T1000 (cell line): ENCODE measurements at places on chromosomes 2 and 18.

DNA sequence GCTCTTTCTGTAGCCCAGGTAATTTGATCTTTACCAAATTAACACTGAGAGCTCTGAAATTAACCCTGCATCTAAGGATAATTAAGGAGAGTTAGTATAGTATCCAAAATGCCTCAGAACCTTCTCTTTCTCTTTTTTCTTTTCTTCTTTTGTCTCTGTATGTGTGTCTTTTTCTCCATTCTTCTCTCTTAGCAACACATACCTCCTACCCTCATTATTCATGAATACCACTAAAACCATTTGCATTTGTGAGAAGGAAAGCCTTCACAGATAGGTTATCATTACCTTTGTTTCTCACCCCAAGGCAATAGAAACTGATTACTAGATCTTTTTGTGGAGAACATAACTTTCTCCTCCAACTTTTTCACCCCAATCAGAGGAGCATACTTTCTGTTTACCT lies 376.5 kb upstream of the NXPH2 start:
- no peak for DNase-seq

DNA sequence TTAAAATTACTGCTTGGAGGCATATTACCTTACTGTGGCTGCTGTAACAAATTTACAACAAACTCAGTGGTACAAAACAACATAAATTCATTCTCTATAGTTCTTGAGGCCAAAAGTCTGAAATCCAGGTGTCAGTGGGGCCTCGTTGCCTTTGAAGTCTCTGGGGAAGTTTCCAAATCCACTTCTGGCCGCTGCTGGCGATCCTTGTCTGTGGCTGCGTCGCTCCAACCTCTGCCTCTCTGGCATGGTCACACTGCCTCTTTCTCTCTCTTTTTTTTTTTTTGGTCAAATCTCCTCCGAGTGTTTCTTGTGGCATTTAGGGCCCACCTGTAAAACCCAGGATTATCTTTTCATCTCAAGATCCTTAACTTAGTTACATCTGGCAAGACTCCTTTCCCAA lies 182.8 kb downstream of the ST6GAL2 start:
- DNase-seq = no peak

- no peak for DNase-seq
These were observed 24.3 kb upstream of the KCNF1 start for GRCh38 chr2:10887476-10887875.

GRCh38 chr2:236728916-236729670 lies 159.5 kb downstream of the ACKR3 start:
- DNase-seq = no peak

- no peak for DNase-seq
These were observed 128.3 kb downstream of the CYRIA start for GRCh38 chr2:16537347-16537746.

DNA sequence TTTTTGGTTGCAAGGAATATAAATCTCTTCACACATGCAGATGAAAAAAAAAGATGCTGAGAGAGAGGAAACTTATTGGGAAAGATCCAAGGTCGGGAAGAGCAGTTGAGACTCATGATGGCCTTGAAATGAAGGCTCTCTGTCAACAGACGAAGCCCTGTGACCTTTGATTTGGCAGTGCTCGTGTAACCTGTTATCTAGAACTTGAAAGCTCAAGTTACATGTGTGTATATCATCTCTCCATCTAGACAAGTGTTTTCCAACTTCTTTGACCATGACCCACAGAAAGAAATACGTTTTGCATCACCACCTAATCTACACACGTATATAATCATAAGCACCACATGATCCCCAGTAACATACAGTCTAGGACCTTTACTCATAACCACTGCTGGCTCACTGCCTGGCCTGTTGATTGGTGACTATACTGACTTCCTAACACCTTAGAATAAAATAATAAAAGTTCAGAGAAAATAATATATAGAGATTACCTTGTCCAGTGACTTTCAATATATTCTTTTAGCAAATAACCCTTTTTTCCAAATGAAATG lies 319.0 kb upstream of the PKDCC start:
- DNase-seq = no peak

DNA sequence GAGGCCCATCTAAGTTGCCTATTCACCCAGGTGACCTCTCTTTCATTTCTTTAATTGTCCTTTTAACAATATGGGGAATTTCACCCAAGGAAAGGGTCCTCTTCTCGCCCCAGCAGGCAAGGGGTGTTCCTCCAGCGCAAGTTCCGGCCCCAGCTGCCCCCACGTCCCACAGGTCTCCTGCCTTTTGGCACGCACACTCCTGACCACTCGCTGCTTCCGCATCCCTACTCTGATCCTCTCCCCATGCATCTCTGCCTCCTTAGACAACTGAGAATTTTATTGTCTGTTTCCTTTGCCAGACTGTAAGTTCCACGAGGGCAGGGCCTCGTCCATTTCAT lies 684 bp upstream of the ARPC2 start:
- DNase-seq = no peak

DNA sequence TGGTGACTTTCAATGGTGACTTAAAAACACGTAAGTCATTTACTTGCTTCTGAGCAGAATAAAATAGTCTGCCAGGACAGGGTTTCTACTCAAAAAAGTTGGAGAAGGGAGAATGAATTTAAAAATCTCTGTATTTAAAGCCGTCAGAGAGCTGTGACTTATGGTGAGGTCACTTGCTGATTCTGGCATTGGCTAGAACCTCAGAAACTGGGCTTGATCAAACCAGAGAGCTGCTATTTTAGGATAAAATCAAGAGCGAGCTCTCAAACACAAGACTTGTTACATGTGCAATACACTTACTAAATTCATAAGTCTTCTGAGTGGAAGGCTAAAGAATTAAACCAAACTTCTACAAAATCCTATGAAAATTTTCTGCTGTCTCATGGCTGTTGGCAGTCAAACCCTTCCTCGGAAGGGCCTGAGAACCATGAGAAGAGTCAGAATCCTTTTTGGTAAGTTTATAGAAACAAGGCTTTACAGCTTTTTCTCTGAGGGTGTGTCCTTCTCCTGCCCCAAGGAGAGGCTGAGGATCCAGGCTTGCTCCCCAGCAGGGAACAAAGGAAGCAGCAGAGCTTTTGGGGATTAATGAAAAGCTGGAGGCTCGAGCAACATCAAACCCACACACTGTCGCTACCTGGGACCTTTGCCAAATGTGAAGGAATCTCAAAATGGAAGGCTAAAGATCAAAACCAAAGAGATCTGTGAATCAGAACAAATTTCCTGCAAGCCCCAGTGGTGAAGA lies 816.4 kb downstream of the SOCS6 start:
- DNase-seq = no peak

- no peak for DNase-seq
These were observed 43.4 kb downstream of the PLCL1 start for GRCh38 chr2:197847651-197848401.

- DNase-seq = no peak
These were observed 41.6 kb upstream of the POU3F3 start for GRCh38 chr2:104812286-104812685.

DNA sequence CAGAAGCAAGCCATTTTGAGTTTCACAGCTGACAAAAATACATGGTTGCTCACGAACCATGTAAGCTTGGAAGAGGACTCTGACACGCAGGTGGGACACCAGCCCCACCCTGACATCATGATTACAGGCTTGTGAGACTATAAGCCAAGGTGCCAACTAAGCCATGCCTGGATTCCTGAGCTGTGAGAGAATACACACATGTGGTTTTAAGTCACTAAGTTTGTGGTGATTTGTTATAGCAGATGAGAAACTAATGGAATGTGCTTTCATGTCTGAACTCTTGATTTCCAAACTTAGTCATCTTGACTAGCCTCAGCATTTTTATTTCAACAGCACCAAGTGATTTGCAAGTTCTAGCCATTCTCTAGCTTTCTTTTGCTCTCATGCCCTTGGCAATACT lies 676.1 kb upstream of the CELF4 start:
- no peak for DNase-seq

GRCh38 chr2:26780203-26780760 lies 5.6 kb upstream of the CENPA start:
- DNase-seq = no peak

DNA sequence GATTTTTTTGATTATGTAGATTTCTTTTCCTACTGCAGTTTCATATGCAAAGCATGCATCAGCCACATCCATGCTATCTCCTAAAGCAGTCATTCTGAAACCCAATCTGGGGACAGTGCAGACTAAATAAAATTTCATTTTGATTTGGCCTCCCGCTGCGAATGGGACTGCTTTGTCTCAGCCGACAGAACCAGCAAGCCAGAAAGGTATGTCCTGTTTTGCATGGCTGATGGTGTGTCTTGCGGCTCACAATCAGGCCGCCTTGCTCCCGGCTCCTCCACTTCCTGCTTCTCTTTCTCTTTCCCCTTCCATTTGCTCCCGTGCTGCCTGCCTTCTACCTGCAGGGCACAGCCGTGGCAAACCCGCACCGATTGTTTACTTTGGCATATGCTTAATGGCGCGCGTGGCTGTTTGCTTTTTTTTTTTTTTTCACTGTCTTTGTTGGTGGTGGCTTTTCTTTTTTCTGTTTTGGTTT lies 419.6 kb upstream of the POU3F3 start:
- DNase-seq = no peak

DNA sequence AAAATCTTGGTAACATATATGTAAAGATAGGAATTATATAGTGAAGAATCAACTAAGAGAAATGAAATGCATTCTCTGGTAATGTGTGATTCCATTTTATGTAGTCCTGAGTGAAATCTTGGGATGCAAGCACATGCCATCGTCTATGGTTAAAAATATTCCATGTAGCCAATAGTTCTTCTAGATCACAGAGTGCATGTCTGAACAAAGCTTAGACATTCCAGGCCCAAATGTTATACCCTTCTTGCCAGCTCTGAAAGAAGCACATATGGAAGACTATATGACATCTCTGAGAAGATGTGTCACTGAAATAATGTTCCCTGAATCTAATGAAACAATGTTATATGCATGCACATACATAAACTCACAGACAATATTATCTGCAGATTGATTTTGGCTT lies 92.3 kb upstream of the TFPI start:
- no peak for DNase-seq

GRCh38 chr18:13369756-13370510 lies 151.4 kb downstream of the LDLRAD4 start:
- DNase-seq = no peak

GRCh38 chr2:126864861-126865260 lies 33.8 kb upstream of the TEX51 start:
- no peak for DNase-seq

- DNase-seq = peak; percentile 9
These were observed 119.1 kb downstream of the BAZ2B start for GRCh38 chr2:159497256-159497655.

GRCh38 chr2:202094426-202094986 lies 21.5 kb downstream of the KIAA2012 start:
- DNase-seq = no peak

DNA sequence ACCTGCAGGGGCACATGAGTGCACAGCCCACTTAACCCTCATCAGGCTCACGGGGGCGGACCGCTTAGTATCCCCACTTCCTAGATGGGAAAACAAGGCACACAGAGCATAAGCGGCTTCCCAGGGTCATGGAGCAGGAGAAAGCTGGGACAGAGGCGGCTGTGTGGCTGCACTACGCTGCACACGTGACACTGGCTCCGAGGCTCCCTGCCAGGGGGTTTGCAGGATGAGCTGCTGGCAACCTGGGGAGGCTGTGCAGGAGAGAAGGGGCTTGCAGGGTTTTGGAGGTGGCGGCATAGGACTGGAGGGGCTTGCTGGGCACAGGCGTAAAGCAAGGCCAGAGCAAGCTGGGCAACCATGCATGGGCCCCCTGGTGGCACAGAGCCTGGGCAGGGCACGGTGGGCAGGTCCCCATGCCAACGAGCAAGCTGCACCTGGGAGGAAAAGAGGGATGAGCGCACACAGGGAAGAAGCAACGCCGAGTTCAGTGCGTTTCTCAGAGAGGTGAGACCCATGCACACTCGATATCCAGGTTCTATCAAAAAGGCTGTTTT lies 268.6 kb downstream of the HDAC4 start:
- DNase-seq = no peak

DNA sequence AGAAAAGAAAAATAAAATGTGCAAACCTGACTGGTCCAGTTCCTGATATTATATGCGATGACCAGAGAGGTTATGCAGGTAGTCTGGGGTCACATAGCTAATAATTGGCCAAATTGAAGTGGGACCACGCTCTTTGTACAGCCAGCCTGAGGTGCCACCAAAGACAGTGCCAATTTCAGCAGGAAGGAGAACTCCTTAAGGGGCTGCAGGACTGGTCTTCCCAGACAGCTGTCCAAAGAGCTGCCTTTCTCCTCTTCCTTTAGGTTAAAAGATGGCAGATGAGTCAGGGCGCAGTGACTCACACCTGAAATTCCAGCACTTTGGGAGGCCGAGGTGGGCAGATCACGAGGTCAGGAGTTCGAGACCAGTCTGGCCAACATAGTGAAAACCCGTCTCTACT lies 95.5 kb downstream of the ACKR3 start:
- no peak for DNase-seq

GRCh38 chr2:78546843-78547242 lies 478.7 kb upstream of the REG3G start:
- DNase-seq = no peak

GRCh38 chr2:22497064-22497463 lies 887.9 kb upstream of the KLHL29 start:
- DNase-seq = no peak

DNA sequence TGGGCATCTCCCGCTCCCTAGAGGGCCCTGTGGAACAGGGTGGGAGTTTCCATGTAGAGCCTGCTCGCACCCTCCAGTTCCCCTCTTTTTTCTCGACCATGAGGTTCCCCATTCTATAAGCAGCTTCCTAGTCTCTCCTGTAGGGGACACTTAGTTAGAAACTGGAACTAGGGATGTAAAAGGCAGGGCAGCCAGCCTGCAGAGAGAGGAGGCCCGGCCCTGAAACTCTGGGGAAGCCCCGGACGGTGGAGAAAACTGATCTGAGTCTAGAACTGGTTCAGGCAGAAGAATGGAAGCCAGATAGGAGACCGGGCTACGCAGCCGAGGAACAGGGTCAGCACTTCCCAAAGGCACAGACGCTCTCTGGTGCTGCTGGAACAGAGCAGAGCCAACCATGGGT lies 51.6 kb upstream of the ATG16L1 start:
- DNase-seq = no peak

DNA sequence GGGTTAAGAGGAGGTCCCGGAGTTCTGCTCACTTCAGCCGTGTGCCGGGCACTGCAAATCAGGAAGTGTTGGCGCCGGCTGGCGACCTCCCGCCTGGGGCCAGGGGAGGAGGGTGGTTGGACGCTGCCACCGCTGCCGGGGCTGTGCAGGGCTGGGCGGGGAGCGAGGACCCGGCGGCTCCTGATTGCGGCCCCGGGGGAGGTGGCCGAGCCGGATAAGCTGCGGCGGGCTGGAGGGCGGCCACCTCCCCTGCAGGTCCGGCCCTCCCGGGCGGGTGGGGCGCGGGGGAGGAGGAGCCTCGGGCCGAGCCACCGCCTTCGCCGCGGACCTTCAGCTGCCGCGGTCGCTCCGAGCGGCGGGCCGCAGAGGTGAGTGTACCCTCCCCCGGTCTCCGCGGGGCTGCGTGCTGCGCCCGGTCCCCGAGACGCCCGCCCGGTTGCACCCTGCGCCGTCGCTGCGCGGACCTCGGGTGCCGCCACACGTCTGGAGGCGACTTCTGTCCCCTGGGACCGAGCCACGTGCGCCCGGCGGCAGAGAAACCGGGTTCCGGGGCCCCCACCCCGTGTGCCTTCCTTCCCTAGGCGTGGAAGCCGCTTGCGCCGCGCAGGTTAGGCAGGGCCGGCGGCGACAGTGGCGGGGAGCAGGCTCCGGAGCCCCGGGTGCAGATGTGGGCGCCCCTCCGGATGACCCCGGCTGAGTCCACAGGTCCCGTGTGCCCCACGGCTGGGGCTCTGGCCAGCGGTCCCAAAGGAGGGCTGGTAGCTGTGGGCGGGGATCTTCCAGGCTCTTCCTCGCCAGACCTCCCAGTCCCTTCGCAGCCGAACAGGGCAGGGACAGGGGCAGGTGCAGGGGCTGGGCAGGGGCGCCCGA lies at the start of gene STEAP3:
TSS of gene STEAP3 (plus strand) at position 314 of the 870 bp plus-strand sequence. CDS start 7,179 bp downstream, outside the sequence.
- peak; percentile 55 for DNase-seq

- DNase-seq = no peak
These were observed 123.2 kb downstream of the MMADHC start for GRCh38 chr2:149464396-149464795.
